Activated CD4-positive, CD25-positive, alpha-beta regulatory T cell treated with anti-CD3 and anti-CD28 coated beads, Interleukin-2, amount 50 U/mL, for 16 hours (primary cell): ENCODE measurements at places on chromosomes 4 and X.

- no peak for DNase-seq
Measured at GRCh38 chr4:39053983-39054382, 8.0 kb upstream of the KLHL5 start.

DNA sequence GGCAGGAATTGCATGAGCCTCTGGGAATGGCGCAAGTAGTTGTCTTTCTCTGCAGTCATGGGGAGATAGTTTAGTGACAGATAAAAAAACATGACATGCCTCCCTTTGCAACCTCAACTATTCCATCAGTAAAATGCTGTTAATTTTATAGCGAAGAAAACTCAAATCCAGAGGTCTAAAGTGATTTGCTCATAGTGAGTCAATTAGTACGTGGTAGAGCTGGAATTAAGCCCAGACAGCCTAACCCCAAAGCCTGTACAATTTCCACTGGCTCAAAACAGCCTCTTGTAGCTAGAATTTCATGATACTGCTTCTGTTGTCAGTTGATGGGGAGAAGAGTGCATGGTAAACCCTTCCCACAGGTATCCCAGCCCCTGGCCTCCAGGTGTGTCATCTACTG, 81.3 kb upstream of the TRPC5 start:
- DNase-seq: no peak

DNA sequence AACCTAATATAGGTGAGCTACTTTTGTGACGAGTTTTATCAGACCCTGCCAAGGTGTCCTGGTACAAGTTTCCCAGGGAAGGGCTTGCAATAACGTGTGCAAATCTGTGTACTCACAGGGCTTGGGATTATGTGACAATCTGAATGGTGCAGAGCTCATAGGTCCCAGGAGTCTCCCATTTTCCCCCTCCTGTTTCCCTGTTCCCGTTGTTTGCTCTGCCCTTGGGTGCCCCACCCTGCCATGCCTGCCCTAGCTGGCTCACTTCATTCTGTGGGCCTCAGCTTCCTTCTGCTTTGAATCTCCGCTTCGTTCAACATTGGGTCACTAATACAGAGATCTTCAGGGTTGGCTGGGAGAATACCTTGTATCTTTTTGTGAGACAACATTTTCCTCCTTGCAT, 90.3 kb upstream of the HPF1 start:
- DNase-seq: no peak

DNA sequence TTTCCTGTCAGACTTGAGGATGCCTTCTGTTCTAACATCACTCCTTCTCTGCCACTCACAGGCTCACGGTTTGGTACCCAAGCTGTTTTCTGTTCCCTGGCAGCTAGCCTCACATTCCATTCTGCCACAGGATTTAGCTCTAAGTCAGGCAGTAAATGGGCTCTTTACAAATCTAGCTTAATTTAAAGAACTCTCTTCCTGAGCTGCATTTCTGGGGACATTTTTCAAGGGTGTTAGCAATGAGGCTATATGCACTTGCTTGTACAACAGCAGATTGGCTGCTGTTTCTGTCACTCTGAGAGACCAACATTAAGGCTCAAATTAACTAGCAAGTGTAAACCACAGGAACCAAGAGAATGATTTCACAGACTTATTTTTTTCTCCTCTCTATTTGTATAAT, 337.8 kb upstream of the NOCT start:
- no peak for DNase-seq

DNA sequence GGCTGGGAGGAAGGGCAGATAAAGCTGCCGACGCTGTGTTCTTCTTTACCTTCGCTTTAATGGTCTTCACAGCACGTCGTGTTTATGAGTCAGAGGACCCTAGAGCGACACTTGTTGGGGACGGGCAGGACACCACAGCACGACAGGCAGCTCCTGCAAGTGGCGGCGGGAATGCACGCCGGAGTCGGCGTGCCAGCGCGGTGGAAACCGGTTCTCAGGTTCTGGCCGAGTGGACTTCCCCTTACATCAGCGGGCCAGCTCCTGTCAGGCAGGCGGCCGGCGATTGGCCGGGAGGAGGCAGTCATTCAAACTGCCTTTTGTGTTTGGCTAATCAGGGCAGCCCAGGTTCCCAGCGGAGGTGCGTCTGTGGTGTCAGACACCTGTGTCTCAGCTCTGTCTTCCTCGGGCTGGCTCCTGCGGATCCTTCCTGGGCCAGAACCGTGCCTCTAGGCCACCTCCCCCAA, 150.9 kb downstream of the SHROOM3 start:
- DNase-seq: no peak

DNA sequence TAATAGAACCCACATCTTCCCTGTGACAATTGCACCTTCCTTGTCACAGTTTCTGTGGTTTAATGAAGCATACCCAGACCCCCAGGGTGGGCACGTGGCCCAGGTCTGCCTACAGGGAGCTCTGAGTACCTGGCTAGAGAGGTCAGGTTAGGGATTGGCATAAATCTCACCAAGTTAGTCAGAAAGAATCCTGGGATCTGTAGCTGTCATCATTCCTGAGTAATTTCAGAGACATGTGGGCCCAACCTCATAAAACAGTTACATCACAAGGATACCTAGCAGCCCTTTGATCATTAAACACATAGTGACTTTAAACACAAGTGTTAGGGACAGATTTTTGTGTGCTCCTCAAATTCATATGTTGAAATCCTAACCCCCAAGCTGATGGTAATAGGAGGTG, 123.0 kb downstream of the KDR start:
- no peak for DNase-seq

- DNase-seq: no peak
Measured at GRCh38 chr4:114025176-114025777, 45.8 kb upstream of the ARSJ start.

GRCh38 chr4:66606215-66606614, 935.9 kb upstream of the EPHA5 start:
- no peak for DNase-seq

- no peak for DNase-seq
Measured at GRCh38 chr4:80419946-80420345, 84.4 kb downstream of the CFAP299 start.
